Skeletal muscle cell (primary cell): ENCODE measurements at places on chromosomes 6 and 20.

- no peak for DNase-seq
These were observed 77.1 kb downstream of the WASF1 start for GRCh38 chr6:110102411-110102810.

- no peak for DNase-seq
These were observed 141.5 kb downstream of the GMDS start for GRCh38 chr6:2103765-2104523.

DNA sequence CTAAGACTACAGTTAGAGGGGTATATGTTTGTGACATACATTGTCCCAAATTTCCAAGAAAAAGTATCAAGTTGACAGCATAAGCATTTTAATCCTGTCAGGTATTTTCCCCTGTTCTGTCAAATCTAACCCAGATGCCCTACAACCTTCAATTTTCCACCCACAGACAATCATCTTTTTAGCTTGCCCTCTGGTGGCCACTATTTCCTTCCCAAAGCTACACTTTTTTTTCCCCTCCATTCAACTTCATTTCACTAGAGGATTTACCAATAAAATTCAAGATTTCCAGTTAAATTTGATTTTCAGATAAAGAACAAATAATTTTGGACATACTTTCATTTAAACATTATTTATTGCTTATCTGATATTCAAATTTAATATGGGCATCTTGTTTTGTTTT lies 286.6 kb downstream of the TENT5A start:
- no peak for DNase-seq

DNA sequence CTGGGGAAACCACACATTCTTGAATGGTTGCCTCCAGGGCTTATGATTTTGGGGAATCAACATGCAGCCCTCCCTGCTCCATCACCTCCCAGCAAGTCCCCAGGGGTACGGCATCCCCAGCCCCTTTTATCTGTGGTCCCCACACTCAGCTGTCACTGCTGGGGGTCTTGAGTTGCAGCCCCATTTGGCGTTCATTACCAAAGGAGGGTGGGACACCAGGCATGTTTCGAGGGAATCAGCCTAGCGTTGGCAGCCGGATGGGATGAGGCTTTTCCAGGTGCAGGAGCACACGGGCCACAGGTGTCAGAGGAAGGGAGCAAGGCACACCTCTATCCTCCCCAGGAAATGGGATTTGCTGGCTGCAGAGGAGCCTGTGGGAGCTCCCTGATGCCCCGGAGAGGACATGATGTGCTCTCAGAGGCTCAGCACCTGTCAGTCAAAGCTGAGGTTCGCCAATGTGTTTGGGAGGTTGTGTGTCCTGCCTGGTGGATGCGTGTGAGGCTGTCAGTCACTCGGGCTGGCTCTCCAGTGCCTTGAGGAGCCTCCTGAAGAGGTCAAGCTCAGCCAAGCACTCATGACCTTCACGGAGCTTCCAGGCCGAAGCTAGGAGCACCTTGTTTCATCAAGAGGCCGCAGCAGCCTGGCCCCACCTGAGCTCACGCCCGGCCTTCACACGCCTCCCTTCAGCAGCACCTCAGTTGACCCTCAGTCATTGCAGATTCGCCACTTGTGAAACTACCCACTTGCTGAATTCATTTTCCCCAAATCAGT lies 95.0 kb downstream of the ERMARD start:
- no peak for DNase-seq

DNA sequence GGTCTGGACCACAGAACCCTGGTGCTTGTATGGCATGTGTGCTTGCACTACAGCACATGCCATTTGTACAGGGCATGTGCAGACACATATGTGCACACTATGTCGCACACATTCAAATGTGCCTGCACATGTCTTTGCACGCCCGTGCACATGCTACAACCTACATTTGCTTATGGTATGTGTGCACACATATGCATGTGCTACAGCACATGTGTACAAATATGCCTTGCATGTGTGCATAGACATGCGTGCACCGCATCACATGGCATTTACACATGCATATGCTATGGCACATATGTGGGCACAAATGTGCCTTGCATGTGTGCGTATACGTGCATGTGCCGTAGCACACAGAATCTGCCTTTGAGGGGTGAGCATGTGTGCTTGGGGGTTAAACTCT lies 90.5 kb downstream of the DHX35 start:
- DNase-seq, result no peak

DNA sequence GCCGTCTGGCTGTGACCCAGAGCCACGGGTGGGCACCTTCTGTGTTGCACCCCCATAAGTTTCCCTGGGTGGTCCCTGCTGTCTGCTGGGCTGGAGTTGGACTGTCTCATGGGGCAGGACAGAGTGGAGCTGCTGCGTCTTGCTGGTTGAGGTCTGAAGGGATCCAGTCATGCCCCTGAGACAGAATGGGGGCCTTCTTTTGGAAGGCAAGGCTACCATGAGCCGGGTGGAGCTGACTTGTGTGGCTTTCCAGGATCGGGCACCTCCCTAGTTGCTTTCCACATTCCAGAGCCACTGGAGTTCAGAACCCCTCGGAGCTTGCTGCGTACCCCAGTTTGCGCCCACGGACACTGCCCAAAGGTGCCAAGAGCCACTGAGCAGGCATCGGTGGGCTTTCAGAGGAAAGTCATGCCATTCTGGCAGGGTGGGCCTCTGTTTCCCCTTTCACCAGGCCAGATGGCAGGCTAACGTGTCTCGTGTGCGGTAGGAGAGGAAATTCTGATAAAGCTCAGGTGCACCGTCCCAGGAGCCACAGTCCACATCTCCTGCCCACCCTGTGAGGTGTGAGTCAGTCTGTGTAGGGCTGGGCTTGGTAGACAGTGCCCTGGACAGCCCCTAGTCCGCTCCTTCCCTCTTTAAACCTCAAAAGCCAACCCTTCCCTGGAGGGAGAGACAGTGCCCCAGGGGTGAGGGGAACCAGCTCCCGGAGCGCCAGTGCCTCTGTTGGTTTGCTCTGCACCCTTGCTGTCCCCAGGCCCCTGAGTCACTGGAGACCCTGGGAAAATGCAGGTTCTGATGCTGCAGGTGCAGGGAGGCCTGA lies 125.3 kb downstream of the SYCP2 start:
- no peak for DNase-seq

- no peak for DNase-seq
These were observed 4.9 kb downstream of the SCML4 start for GRCh38 chr6:107819217-107819616.
